ENCODE measurements at places on chromosomes 4 and X.

DNA sequence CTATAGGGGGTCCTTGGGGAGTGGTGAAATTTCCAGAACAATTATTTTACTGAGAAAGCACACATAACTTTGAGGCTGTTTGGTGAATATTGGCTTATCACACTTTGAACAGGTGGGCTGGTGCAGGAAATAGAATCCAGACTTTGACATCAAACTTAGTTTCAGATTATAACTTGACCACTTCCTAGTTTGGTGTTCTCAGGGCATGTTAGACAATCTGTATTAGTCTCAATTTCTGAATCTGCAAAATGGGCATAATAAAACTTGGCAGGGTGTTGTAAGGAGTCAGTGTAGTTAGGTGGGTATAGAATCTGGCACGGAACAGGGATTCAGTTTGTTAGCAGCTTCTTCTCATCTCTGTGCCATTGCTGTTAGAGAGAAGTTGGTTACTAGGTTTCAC is 43.3 kb upstream of the MBNL3 start:
- no peak for DNase-seq

DNA sequence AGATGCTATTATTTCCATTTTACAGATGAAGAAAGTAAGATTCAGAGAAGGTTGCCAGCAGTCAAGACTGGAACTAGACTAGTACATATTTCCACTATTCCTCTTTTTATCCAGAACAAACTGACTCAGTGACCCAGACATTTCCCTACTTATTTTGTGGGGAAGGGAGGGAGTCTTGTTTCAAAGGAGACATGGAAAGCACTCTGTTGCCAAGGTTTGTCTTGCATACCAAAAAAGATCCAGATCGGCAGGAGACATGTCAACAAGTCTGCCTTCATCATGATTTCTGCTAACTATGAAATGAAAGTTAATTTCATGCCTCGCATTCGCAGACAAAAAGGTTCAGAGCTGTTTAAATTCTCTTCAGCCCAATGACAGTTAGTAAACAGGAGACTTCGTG is 328.3 kb downstream of the DHX15 start:
- no peak for DNase-seq

DNA sequence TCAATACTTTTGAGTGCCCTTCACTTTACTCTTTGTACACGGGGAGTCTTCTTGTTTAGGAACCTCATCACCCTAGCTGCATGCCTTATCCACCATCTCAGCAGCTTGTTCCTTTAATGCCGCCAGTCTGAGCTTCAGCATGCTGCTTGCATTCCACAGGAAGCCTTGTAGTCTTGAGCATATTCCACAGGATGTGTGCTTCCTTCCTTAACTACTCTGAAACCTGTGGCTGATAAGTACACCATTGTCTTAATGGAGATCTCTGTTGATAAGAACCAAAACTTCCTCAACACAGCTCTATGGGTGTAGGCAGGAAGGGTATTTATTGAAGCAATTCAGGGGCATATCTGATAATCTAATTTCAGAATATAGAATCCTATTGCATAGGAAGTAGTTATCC is 24.4 kb upstream of the CCNI start:
- DNase-seq, result no peak

DNA sequence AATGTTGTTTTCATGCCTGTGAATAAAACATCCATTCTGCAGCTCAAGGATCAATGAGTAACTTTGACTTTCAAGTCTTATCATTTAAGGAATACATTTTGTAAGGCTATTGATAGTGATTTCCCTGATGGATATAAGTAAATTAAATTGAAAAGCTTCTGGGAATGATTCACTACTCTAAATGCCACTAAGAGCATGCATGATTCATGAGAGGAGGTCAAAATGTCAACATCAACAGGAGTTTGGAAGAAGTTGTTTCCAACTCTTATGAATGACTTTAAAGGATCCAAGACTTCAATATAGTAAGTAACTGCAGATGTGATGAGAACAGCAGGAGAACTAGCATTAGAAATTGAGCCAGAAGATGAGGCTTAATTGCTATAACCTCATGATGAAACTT is 1487.3 kb downstream of the PCDH7 start:
- no peak for DNase-seq

- no peak for DNase-seq
Observed at GRCh38 chr4:82525307-82525911, 36.4 kb downstream of the TMEM150C start.

DNA sequence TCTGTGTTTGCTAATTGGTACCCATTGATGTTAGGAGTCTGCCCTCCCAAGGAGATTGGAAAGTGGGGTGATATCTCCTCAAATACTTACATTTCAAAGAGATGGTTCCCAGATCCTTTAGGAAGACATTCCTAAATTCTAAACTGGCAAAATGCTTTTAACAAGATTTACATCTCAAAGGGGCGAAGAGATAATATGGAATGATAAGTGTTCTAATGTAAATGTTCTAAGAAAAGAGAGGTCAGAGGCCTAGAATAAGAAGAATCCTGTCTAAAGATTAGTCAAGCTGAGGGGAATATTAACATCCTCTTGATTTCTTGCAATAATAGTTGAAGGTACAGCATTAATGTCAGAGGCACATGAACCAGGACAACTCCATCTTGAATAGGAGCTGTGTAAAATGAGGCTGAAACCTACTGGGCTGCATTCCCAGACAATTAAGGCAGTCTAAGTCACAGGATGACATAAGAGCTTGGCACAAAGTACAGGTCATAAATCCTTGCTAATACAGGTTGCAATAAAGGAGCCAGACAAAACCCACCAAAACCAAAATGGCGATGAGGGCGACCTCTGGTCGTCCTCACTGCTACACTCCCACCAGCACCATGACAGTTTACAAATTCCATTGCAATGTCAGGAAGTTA is 2248.1 kb downstream of the ARAP2 start:
- DNase-seq, result no peak

DNA sequence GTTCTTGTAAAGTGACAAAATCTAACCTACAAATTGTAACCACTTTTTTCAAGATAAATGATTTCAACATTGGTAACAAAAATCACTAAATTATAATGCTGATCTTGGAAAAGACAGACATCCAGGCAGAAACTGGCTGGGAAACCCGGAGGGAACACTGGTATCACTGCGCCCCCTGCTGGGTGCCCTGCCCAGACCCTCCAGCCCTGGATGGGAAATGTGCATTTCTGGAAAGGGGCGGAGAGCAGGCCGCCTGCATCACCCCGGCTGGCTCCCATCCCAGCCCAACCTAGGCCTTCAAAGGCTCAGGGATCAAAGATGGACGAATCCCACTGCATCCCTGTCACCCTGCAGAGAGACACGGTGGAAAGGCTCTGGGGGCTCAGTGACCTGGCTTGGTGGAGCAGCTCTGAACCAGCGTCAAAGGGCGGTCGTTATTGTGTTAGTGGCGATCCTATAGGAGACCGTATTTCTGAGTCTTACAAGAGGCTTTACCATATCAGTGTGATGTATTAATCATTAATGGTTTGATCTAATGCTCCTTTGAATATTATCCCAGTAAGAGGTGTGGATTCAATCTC is 37.3 kb downstream of the ACOX3 start:
- DNase-seq, result peak; percentile 16

- no peak for DNase-seq
Observed at GRCh38 chr4:336099-336892, 1.3 kb upstream of the ZNF141 start.

GRCh38 chr4:113073451-113074005 is 24.1 kb downstream of the ANK2 start:
- DNase-seq, result no peak

DNA sequence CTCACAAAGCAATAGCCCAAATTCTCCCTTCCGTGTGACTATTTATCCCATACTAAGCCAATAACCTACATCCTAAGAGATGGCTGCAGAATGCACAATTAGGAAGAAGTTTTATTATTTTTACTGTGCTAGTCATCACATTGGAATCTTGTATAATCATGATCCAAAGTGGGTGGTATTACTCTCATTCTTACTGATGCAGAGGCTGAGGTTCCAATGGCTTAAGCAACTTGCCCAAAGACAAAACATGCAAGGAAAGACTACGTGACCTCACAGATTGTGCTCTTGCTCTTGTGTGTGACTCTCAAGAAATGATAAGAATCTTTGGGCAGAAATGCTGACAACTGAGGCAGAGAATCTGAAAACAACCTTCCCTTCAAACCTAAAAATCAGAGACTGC is 212.2 kb downstream of the LDB2 start:
- DNase-seq, result no peak
